ENCODE measurements at places on chromosomes 13 and 19.

GRCh38 chr13:67147342-67148133, 82.6 kb downstream of the PCDH9 start:
- no peak for DNase-seq

DNA sequence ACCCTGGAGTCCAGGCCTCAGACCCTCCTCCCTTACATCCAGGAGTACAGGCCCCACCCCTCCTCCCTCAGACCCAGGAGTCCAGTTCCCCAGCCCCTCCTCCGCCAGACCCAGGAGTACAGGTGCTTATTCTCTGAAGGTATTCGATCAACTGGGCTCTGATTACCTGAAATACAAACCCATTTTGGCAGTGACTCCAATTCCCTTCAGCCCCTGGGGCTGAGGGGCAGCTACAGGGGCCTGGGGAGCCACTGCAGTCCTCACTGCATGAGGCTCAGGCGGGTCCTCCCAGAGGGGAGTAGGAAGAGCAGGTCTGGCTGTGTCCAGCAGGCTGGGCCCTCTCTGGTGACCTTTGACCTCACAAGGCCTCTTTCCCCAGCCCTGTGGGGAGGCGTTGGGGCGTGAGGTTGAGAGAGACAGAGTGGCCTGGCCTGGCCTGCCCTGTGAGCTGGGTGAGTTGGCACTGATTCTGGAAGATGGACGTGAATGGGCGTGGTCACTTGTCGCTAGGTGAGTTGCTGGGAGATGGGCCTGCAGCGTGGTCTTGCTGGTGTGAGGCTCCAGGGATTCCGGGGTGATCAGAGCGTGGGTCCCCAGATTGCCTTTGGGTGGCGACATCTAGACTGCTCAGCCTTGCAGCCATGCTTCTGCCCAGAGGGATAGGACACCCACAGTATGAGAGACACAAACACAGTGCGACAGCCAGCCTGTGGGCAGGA, 3.1 kb downstream of the BCAT2 start:
- DNase-seq, result no peak

GRCh38 chr13:97615266-97615665, 181.3 kb downstream of the RAP2A start:
- no peak for DNase-seq

DNA sequence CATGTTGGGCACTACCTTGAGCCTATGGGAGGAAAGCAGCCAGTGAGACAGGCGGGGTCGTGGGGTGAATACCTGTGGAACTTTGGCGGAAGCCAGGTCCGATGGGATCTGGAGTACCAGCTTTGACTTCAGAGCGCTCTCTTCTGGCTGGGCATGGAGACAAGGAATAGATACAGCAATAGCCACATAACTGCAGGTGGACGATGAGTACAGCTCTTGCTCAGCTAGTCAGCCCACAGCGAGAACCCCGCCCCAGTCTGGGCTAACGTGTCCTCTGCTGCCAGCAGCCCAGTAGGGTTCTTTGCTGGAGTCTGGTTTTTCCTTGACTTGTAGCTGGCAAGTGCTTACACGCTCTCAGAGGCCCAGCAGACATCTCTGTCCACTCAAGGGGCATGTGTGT, 83.4 kb downstream of the SIPA1L3 start:
- no peak for DNase-seq

DNA sequence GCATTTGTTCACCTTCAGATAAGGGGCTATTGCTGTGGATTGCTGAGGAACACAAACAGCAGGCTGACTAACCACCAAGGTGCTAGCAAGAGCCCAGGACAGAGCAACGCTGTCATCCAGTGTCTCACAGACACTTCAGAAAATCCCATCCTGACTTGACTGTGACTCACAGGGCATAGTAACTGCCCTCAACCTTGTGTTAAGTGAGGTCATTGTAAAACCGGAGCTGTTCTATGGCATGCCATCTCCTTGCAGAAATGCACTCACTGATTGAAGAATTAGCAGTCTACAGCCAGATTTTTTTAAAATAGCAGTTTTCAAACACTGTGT, 51.1 kb downstream of the TNFRSF19 start:
- DNase-seq, result no peak

Measured in 8988T (cell line).